GM20000 (cell line): ENCODE measurements at places on chromosomes 12 and 14.

DNA sequence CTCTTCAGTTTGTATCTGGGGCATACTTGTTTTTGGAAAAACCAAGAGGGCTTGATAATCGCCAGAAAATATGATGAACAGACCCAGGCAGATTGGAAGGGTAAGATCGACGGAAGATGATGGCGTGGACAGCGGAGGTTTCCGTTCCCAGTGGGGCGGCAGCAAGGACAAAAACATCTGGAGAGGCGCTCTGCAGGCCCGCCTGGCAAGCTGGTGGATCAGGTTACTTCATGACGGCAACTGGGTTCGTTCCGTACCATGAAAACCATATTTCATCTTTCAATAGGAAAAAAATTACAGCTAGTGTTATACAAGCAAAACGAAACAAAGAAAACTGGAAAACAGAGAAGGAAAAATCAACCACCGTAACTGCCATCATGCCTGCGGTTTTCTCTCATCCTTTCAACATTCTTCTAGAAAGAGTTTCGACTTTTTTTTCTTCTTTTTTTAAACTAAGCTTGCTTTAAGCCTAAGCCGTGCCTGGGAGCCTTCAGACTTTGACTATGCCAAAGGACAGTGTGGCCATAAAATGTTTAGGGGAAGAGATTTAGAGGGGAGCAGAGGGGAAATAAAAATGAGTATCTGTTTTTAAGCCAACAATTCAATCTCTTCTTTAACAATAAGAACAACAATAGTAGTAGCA, 210.5 kb downstream of the FOXN3 start:
- no peak for DNase-seq

- DNase-seq: no peak
Observed at GRCh38 chr12:116122628-116123027, 154.9 kb downstream of the MED13L start.

GRCh38 chr12:42166501-42166900, 21.8 kb upstream of the GXYLT1 start:
- no peak for DNase-seq

GRCh38 chr12:75892731-75893408, 138.7 kb downstream of the PHLDA1 start:
- DNase-seq: no peak

DNA sequence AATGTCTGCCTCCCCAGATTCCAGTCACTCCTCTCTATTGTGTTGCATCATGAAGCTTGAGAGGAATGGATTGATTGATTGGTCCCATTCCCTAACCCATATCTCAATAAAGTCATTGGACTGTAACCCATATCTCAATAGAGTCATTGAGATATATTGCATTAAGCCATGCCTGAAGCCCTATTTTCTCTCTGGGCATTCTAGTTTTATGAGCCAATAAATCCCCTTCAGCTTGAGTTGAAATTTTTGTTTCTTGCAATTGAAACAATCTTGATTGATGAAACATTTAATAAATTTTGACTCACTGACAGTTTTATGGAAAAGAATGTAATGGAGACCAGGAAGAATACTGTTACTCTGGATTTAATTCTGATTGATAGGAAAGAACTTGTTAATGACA, 20.8 kb upstream of the OR4E1 start:
- DNase-seq: no peak

DNA sequence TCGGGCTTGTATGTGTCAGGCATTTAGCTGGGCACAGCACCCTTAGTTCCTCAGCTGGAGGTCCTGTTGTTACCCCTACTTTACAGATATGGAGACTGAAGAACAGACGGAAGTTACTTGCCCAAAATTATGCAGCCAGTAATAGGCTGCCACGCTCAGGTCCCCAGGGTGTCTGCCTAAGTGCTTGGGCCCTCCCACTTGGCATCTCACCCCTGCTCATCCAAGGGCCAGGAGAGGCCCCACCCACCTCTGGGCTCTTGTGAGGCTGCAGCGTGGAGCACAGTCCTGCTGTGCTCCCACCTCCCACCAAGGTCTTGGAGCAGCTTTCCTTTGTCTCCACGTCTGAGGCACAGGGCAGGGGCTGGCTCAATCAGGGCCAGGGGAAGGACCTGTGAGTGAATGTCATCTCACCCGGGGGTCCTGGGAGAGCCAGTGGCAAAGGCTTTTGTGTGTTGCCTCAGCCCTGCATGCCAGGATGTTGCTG, 64.6 kb downstream of the BEGAIN start:
- no peak for DNase-seq

DNA sequence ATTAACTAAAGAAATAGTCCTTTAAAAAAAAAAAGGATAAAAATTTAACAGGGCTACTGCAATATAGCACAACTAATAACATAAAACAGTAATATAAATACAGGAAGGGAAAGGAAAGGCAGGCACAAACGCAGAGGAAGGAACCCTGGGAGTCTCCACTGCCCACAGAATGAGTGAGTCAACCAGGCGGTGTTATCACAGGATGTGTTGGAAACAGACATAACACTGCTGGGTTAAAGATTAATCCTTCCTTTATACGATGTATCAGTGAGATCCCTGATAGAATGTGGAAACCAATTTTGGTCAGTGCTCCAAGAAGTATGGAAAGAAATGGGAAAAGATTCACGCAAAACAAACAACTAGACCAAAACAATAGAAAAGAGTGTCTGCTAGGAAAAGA, 47.9 kb downstream of the FGD6 start:
- no peak for DNase-seq

DNA sequence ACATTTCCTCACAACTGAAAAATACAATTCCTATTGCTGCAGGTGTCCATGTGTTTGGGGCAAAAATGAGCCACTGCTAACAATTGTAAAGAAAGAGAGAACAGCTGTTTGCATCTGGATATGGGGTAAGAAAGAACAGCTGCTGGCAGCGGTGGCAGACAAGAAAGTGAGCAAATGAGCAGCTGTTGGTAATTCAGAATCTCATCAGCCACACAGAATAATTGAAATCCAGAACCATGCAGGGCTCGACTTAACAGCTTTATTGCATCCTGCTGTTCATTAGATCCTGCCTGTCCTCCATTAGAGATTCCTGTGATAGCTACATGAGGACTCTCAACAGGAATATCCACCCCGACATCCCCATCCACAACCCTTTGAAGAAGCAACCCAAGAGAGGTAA, 62.5 kb upstream of the TSPAN8 start:
- no peak for DNase-seq

GRCh38 chr12:21001778-21002177, 129.2 kb upstream of the SLCO1B1 start:
- no peak for DNase-seq

DNA sequence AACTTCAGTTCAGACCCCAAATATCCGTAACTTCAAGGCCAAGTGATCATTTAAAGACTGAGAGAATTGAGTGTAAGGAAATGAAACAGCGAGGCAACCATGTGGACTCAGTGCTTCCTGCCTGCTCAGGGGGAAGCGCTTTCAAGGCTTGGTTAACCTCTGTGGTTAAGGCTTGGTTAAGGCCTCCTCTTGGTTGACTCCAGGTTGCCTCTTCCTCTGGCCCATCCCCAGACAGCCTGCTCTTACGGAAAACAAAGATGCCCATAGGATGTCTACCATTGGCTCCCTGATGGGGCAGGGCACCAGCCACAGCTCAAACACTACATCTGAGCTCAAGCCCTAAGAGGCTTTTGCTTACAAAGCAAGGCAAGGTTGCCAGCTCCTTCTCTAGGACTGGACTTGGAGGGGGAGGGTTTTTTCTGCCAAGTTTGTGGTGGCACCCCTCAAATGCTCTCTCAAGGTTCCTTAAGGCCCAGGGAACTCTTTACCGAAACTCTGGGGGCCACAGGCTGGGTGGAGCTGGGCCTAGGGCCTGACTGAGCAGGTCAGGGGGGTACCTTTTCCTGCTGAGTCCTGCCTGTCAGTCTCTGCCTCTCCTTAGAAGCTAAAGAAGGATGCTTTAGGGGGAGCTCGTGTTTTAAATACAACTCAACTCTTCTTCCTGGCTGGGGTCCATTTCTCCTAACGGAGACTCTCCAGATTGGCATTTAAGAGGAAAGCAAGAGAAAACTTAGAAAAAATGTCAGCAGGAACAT, 13.7 kb downstream of the COL2A1 start:
- DNase-seq: peak; percentile 75

DNA sequence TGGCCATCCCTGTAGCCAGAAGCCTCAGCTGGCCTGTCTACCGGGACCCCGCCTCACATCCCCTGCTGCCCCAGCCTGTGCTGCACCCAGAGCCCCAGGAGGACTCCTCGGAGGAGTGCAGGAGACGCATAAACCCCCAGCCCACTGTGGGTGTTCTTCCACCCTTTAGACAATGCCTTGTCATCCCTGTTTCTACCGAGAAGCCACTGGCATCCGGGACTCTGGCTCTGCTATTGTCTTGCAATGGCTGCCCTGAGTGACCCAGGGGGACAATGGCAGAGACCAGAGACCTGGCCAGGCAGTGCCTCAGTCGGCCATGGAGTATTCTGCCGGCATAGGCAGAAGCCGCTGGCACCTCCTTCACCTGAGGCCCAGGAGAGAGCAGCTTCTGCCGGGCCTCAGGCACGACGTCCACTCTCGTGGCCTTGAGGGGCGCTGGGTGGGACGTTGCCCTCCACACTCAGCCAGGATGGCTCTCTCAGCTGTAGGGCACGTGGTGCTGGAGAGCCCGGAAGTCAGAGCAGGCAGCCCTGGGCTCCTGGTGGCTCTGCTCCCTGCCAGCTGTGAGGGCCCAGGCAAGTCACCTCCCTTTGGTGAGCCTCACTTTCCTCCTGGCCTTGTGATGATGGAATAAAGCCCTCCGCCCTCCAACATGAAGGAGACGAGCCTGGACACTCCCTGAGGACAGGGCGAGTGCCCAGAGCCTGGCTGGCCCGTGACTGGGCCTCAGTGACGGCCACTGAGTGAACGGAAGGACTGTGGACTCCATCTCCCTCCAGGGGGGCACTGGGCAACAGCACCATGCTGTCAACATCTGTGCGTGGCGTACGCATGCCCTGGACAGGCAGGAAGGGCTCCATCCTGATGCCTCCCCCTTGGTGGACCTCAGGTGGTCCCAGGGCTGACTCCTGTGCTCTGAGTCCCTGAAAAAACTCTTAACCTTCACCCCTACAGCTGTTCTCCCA, 41.0 kb downstream of the TRAFD1 start:
- no peak for DNase-seq

DNA sequence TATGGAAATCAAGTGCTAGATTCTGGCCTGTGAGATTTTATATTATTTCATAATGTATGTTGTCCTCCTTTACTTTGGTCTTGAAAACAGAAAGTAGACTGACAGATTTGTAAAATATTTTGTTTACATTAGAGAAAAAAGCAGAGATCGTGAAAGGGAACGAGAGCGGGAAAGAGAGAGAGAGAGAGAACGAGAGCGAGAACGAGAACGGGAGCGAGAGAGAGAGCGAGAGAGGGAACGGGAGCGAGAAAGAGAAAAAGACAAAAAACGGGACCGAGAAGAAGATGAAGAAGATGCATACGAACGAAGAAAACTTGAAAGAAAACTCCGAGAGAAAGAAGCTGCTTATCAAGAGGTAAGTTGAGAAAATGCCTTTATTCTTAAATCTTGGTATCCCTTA, 30.6 kb upstream of the PSEN1 start:
- DNase-seq: no peak

- DNase-seq: no peak
Observed at GRCh38 chr14:69672356-69672755, 61.0 kb downstream of the SUSD6 start.

DNA sequence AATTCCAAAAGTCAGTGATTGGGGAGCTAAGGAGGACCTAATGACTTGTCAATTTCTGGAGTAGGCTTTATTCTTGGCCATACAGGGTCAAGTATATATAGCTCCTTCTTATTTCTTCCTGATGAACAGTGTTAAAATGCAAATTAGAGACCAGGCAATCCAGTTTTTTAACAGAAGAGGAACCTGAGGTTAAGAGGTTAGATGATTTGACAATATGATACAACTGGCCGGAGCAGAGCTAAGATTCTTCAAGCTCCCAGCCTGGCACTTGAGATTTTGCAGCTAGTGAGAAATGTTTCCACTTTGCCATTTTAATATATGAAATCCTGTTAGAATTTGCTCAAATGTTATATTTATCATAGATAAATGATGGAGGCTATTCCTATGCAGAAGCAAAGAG, 204.0 kb downstream of the SSPN start:
- no peak for DNase-seq

DNA sequence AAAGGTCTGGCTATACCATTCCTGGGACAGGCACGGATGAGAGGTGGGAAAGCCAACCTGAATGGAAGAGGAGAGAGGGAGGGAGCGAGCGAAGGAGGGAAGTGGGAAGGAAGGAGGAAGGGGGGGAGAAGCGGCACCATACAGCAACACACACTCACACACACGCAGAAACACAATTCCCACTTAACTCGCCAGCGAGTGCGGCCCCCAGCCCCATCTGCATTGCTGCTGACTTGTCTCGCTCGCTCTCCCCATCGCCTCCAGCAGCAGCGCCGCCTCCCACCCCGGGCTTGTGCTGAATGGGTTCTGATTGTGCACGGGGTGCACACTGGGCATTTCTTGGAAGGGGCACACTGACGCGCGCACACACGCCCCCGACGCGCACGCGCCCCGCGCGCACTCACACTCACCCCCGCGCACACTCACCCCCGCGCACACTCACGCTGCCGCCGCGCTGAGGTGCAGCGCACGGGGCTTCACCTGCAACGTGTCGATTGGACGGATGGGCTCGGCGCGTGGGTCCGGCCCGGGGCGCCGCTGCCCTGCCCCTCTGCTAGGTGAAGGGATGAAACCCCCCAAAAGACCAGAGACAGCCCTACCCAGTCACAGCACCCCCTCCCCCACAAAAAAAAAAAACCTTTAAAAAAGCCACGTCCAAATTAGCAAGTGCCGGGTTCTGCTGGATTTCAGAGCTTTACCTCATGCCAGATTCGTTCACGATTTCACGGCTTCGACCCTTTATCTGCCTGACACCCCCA, 685 bp downstream of the GRIN2B start:
- DNase-seq: no peak
